NCI-H1436 treated with DMSO at 0.1 percent for 48 hours (cell line): ENCODE measurements at places on chromosomes 5 and 9.
A peak's percentile ranks its signal among the peaks of the same experiment; 100 is the strongest.

DNA sequence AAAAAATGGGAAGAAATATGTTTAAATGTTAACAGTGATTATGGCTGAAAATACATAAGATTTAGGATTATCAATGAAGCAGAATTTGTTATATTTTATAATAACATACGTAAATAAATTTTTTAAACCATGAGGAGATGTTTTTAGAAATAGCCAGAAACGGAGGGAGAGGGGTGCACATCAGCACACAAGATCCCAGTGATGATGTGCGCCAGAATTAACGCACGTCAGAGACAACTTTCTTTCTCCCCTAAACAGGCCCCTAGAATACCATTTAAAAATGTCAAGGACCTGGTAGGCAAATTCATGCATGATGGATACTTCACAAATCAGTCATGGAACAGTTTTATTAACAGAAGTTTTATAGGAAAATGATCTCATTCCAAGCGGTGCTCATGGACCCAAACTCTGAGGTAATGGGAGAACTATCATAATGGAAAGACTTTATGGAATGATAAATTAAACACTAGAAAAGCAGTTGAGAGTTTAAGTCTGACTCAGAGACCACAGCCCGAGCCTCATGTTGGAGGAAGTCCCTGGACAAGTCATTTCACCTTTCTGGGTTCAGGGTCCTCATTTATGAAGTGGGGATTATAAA lies 258.9 kb upstream of the GAS1 start:
- no peak for DNase-seq

DNA sequence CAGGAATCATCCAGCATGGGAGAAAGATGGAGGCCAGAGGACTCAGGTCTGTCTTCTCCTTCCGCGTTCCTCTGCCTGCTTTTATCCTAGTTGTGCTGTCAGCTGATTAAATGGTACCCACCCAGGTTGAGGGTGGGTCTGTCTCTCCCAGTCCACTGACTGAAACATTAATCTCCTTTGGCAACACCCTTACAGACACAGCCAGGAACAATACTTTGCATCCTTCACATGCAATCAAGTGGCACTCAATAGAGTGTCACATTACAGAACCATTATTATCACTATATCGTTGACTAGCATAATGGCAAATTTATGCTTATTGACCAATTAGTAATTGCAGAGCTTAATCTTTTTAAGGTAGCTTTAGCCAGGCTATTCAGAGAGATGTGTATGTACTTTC lies 64.8 kb downstream of the UNC13B start:
- DNase-seq: peak; percentile 8

GRCh38 chr9:103304797-103305196 lies 309.7 kb downstream of the CYLC2 start:
- no peak for DNase-seq

GRCh38 chr5:116778651-116779280 lies 204.1 kb upstream of the SEMA6A start:
- no peak for DNase-seq

- DNase-seq: no peak
These were observed 13.2 kb downstream of the SPINK1 start for GRCh38 chr5:147818290-147818689.

DNA sequence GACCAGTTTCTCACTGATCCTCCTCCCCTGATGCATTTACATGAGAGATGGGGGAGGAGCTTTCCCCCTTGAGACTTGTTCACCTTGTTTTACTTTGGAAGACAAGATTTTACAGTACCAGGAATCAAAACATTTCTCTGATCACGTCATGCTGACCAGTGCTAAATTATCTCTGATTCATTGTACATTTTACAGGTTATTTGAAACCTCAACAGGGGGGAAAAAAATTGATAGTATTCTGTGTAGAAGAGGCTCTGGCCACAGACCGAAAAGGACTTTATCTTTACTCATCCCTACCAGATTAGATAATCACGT lies 133.9 kb downstream of the GRIA1 start:
- no peak for DNase-seq
